Activated CD4-positive, alpha-beta T cell treated with anti-CD3 and anti-CD28 coated beads, Interleukin-2, Interleukin-6, amounts not matched to agents 100 ng/mL and 50 ng/mL, durations not matched to agents 16 hours and 8 hours (primary cell): ENCODE measurements at places on chromosomes 3 and 15.
A peak's percentile ranks its signal among the peaks of the same experiment; 100 is the strongest.

- DNase-seq = no peak
Measured at GRCh38 chr3:170830580-170830979, 39.4 kb downstream of the RPL22L1 start.

- peak; percentile 92 for DNase-seq
Measured at GRCh38 chr3:10551821-10552630, 46.6 kb upstream of the ATP2B2 start.

GRCh38 chr3:194276768-194277103, 74.4 kb downstream of the CPN2 start:
- no peak for DNase-seq

DNA sequence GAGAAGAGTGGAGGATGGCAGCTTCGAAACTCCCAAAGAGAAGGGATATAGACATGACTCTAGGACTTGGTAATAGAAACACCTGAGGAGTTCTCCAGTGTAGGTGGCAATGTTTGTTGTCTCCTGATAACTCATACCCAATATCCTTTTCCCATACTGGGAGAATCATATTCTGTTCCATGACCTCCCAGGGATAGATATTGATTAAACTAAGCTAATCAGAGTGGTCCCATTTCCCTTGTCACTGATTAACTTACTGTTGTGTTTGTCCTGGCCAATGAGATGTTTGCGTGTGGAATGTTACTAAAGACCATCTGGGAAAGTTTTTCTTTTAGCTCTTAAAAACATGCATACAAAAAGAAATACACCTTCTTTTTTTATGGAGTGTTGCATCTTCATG, 85.6 kb downstream of the RPL22L1 start:
- DNase-seq = no peak

DNA sequence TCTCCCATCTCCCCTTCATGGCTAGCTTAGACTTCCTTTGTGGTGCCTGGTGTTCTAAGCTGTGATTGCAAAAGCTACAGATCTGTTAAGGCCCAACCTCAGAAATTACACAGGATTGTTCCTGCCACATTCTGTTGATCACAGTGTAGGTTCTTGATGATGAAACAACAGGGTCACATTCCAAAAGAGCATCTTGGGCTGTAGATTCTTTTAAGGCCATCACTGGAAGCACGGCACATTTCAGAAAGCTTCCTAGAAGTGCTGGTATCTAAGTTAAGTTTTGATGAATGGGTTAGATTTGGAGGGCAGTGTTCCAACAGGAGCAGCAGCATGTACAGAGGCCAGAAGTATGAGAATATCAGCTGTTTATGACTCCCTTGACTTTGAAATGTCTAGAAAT, 107.5 kb upstream of the SKOR1 start:
- DNase-seq = no peak

DNA sequence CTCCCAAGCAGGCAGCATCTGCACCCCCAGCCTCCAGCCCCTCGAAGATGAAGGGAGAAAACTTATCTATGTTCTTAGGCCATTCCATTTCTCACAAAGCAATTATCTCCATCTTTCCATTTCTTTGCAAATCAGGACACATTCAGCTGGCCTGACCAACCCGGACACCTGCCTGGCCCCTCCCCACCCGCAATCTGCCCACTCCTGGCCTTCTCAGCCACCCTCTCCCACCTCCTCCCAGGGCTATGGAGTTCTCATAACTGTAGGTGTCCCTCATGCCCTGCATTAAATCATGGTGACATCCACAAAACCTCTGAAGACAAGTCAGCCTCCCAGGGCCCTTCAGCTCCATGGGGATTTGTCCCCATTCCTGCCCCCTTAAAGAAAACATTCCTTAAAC, 119.3 kb downstream of the MEGF11 start:
- no peak for DNase-seq

DNA sequence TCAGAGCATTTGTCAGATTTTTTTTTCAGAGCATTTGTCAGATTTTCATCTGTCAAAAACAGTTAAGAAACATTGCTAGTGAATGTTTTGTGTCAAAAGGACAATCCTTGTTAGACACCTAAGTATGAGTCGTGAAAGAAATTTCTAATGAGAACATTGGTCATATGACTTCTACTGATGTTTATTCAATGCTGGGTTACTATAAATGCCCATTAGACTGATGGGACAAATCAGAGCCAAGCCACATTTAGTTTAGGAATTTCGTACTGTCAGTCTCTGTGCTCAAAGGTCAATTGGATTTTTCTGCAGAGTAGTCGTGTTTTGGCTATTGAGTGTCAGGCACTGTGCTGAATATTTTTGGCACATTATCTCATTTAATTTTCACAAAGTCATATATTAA, 31.6 kb downstream of the TSC22D2 start:
- no peak for DNase-seq

DNA sequence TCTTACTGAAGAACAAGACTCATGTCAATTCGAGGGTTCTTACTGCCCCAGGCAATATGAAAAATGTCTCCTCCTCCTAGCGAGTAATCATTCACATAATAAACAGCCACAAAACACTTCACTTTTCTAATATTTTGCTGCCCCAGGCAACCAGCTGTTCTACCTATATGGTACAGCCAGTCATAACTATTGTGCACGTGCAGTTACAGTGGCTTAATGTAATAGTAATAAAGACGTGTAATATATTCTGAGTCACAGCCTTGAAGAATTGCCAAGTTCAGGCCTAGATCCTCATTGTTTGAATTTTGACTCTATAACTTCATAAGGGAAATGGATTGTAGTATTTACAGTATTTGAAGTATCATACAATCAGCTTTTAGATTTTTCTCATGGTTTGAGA, 1250.0 kb upstream of the GBE1 start:
- DNase-seq = no peak

DNA sequence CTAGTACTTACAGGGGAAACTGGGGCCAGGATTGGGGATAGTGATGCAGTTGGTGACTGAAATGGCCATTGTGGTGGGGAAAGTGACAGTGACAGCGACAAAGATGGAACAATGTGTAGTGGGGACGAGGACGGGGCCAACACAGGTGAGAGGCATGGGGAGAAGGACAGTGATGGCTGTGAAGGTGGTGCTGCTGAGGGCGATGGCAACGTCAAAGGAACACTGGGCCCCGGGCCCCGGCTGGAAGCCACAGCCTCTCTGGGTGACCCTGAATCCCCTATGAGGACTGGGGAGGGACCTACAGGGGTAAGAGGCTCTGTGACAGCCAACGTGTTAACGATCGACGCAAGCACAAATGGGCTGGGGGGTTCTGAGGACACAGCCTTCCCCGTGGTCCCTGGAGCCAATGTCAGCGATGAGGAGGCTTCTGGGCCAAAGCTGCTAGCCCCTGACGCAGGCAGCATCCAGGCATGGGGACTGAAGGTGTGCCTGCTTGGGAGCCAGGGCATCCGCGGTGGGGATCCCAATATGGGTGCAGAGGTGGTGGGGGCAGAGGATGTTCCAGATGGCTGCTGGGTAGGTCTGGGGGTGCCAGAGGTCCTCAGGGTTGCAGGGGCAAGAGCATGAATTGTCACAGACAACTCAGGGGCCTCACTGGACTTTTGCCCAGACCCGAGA, 25.2 kb upstream of the GOLGA6C start:
- no peak for DNase-seq

- DNase-seq = peak; percentile 67
Measured at GRCh38 chr15:85707519-85708338, 87.0 kb downstream of the KLHL25 start.

DNA sequence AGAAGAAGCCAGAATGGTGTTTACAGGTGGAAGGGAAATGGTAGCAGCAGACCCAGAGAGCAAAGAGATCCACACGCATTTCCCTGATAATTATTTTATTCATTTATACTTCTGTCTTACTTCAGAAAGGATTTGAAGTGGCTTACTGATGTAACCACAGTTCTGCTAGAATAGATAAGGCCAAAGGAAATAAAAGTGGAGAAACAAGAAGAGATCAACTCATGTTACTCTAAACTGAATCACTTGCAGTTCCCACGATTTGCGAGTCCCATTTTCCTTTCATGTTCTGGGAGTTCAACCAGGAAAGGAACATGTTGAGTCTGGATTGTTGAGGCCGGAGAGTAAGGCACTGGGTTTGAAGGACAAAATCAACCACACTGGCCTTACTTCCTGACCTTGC, 151.8 kb downstream of the MYRIP start:
- no peak for DNase-seq

DNA sequence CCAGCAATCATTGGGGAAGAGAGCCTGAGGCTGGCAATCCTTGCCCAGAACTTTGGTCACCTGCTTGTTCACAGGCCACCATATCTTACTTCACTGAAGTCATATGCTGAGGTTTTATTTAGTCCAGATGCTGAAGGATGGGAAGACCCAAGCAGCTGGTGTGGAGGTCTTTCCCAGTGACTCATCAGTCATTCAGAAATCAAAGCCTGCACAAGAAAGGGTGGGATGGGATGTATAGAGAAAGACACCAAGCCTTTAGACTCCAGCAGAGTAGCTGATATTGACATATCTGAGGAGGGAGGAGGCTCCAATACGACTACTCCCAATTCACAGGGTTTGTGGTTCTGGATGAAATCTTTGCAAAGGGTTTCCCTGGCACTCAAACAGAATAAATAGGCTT, 13.0 kb upstream of the PHLDB2 start:
- DNase-seq = no peak

GRCh38 chr3:19947549-19948225, 790 bp downstream of the RAB5A start:
- peak; percentile 54 for DNase-seq

GRCh38 chr3:100144255-100144866, 30.1 kb upstream of the FILIP1L start:
- peak; percentile 10 for DNase-seq

DNA sequence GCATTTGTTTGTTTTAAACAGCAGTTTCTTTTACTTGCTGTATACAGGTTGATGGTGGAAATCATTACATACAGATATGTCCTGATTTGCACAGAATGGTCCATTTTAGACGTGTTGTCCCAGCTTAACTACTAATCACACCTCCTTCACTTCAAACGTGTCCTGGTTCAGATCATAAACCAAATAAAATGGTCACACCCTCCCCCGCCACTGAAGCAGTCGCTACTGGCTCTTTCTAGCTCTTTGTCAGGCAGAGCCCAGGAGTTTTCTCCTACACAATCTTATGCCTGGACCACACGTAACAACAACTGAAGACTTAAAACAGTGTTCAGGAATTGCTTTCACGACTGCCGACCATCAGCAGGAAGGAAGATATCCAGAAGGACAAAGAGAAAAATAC, 73.6 kb downstream of the MESD start:
- no peak for DNase-seq

GRCh38 chr3:146554151-146554760, 9.8 kb upstream of the PLSCR1 start:
- DNase-seq = no peak

DNA sequence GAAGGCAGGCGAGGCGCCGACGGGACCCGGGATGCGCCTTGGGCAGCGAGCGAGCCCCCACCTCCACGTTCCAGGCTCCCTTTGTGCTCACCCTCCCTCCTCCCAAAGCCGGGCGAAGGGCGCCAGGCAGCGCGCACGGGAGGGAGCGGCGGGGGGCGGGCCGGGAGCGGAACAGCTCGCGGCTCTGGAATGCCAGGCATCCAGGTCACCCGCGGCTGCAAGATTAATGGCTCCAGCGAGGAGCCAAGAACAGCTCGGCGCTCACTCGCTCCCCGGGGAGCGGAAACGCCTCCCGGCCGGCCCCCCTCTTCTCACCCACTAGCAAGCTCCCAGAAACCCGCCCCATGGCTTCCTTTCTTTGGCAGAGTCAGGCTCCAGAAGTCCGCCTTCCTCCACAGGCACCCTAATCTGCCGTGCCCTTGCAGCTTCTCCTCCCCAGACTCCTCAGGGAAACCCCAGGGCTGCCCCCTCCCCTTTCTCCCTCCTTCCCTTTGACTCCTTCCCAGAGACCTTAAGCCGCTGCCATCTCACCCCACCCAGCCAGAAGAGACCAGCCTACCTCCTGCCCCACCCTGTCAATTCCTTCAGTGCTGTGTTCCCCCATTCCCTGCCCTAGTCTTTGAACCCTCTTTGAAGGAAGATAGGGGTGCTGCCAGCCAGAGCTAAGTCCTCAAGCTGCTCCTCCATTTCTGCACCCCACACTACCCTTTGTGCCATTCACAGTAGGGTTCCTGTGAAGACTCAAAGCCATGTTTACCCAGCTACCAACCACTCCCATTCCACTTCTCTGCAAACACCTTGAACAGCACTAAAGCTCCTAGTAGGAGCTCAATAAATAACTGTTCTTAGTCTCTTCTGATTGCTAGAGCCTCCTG, 9.9 kb downstream of the AMOTL2 start:
- DNase-seq = no peak

DNA sequence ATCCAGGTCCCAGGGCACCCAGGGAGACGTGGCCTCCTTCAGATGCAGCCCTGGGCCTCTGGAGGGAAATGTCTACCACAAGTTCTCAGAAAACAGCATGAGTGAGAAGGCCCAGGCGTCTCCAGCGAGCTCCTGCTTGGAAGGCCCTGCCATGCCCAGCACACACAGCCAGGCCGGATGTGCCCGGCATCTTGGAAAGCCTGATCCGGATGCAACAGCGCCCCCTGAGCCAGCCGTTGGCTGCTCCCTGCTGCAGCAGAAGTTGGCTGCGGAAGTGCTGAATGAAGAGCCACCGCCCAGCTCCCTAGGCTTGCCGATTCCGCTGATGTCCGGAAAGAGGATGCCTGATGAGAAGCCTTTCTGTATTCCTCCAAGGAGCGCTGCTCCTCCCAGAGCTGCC, 856 bp downstream of the NPAP1 start:
- no peak for DNase-seq

DNA sequence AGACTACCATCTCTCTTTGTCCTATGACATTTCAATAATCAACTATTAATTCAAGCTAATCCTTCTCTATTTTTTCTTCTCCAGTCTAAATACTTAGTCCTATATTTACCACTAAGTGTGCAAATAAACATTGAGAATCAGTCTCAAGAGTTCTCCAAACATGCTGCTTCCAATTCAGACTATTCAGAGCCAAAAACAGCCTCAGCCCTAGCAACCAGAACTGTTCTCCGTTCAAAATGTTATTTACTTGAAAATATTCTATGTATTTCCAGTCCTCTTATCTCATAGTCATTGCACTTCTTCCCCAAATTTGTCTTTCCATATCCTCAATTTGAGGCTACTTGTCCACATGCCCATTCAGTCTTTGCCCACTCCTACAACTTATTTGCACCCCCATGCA, 805.5 kb downstream of the IGSF11 start:
- no peak for DNase-seq

GRCh38 chr15:66877477-66878271, 175.6 kb downstream of the SMAD6 start:
- DNase-seq = no peak

- DNase-seq = no peak
Measured at GRCh38 chr15:47998619-47999019, 122.2 kb upstream of the SLC24A5 start.
